ENCODE measurements at places on chromosomes 1 and 21.

DNA sequence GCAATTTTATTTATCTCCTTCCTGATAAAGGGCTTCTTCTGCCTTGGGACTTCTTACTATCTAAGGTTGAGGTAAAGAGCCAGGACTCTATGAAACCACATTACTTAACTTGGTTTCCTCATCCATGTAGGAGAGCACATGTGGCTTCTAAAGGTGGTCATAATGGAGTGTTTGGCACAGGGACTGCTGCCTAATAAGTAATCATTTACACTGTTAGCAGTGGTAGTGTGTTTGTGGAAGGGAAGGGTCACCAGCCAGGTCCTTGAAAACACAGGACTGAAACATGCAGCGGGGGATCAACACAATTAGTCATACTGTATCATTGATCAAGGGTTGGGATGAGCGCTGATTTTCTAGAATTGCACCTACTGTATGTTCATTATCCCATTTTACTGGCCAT lies 59.6 kb downstream of the UCK2 start:
- DNase-seq, result no peak

DNA sequence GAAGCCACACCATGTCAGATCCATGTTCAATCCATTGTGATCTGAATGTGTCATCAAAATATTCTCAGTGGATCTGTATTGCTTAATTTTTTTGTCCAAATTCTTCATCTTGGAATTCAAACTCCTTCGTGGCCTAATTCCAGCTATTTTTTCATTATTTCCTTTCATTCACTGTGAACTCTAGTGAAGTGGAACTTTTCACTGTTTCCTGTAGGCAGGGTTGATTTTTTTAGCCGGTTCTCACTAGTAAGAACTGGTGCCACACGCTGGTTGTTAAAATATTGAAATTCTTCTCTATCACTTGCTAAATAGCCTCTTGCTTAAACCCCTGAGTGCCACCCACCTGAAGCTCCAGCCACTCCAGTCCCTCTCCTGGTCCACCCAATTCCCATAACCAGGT lies 7.6 kb upstream of the S100A11 start:
- no peak for DNase-seq

DNA sequence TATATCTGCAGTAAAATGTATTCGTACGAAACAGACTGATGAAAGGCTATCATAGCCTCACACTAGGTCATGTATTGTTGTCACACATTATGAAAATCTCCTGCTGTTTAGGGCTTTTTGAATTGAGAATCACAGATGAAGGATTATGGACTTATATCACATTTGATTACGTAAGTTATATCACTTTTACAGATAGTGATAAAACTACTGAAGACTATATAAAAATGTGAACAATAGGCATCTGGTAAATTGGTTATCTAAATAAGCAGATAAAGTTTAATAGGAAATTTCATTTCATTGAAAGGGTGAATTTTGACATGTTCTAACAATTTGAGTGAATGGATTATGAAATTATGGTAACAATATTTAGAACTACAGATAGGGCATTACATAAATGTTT lies 20.0 kb downstream of the LAMC1 start:
- DNase-seq, result no peak

DNA sequence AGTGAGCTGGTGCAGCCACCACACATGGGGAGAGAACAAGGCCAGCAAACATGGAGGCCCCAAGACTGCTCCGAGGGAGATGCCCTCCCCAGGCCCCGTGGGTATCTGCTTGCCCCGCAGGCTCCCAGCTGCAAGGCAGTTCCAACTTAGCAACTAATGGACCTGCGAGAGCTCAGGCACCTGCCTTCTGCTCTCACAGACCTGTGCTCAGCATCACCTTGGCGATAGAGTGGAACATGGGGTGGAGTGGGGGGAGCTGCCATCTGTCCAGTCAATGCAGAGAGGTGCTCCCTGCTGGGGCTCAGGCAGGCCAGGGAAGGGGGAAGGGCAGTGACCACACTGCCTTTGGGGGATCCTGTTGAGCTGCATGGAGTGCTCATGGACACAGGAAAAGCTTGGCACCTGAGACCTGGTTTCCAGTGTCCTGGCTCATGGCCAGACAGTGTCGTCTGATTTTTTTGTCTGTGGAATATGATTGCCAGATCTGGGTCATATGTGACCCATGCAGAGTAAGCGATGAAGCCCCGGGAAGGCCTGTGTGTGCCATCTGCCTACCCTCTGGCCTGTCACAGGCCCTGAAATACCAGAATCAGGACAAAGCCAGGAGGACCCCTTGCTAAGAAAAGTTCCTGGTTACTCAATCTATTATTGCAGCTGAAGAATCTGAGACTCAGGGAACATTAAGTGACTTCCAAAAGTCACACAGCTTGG lies 39.9 kb upstream of the TENT5C start:
- no peak for DNase-seq

- no peak for DNase-seq
Observed at GRCh38 chr1:109814993-109815786, 51.5 kb upstream of the EPS8L3 start.

DNA sequence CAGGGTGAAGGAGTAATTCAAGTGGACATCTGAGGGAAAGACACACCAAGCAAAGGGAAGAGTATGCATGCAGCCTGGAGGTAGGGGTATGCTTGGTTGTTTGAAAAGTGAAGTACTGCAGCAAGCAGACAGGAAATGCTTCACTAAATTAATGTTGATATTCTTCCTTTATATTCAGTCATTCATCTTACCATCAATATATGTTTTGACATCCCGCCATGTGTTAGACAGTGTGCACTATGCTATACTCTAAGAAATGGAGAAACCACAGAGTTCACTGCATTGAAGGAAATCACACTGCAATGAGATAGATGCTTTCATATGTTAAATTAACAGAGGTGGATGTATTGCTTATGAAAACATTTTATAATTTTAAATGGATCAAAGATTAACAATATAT lies 82.9 kb downstream of the HSPA13 start:
- no peak for DNase-seq

Measured in naive thymus-derived CD4-positive, alpha-beta T cell (primary cell).